Stimulated activated CD4-positive, alpha-beta T cell treated with anti-CD3 and anti-CD28 coated beads, Interleukin-2, amount 100 ng/mL, for 24 hours (primary cell): ENCODE measurements at places on chromosomes 4 and X.

- no peak for DNase-seq
Observed at GRCh38 chr4:120491481-120491880, 424.8 kb upstream of the MAD2L1 start.

DNA sequence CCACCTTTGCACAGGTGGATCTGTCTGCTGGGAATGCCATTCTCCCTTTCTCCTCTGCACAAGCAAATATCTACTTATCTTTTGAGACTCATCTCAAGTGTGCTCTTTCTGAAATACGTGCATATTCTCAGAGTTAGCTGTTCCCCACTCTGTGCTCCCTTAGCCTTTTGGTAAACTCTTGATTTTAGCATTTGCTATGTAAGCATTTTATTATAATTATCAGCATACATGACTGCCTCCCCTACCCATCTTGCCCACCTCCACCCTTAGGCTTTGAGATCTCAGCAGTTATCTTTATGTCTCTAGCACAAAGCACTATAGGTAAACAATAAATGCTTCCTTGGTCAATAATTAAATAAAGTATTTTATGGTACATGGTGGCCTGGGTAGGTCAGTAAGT is 11.5 kb downstream of the DRP2 start:
- DNase-seq = no peak

- DNase-seq = no peak
Observed at GRCh38 chrX:6734844-6735634, 200.1 kb upstream of the VCX3A start.

DNA sequence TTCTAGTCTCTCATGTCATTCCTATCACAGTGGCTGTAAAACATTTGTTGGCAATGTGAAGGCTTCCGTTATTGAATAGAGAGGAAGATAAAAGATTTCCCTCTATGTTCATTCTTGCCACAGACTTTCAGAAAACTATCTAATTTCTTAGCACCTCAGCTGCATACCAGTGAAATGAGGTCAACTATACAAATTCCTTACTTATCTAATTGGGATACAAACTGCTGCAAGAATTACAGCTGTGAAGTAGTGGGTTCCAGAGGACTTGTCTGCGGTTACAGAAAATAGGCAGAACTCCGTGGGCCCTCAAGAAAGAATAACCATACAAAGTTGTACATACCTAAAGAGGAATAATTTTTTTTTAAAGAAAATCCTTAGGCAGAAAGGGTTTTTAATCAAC is 175.8 kb downstream of the PPP1R2C start:
- no peak for DNase-seq

DNA sequence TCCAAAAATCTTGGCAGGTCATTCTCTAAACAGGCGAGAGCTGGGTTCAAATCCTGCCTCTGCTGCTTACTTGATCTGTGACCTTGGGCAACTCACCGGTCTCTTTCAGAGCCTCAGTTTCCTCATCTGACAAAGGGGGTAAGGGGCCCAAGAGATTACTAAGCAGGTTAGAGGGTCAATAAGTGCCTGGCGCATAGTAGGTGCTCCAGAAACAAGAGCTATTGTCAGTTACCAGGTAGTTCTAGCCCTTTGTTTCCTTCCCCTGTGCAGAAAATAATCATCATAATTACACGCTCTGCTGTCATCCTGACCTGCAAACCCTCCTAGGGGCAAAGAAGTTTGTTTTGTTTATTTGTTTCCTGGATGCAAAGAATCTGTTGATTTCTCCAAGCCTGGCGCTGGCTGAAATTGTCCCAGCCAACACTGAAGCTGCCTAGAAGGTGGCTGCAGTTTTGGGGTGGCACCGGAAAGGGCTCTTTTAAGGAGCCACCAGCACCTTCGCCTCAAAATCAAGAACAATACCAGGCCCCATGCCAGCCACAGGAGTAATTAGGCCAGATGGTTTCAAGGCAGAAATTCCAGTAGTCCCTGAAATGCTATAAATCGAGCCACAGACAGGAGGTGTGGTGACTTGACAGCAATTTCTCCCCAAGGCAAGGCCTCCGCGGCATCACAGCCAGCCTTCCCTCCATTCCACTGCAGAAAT is 10.2 kb upstream of the KIAA0232 start:
- DNase-seq = no peak

DNA sequence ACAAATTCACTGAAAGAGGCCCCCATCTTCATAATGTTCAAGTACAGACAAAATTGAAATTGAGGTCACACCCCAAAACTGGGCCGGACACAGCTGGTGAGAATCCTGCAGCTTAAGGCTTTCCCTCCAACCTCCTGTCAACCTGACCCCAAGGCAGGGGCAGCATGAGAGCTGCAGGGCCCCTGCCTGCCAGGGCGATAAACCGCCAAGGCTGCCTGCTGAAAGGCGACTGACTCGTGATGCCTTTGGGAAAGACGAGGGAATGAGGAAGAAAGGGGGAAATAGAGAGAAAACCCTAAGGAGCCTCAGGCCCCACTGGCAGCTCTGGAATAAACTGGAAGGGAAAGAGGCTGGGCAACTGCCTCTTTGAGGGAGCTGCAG is 7.3 kb upstream of the IRAK1 start:
- DNase-seq = no peak

DNA sequence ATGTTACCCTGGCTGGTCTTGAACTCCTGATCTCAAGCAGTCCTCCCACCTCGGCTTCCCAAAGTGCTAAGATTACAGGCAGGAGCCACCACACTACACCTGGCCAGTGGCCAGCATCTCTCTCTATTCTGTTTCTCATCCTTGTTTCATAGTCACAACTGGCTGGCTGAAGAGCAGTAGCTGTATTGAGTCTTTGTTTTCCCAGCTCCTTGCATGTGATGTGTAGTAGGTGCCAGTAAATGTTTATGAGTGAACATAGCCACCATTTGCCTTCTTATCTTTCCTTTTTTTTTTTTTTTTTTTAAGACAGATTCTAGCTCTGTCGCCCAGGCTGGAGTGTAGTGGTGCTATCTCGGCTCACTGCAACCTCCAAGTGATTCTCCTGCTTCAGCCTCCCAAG is 23.6 kb downstream of the NUDT9 start:
- no peak for DNase-seq

DNA sequence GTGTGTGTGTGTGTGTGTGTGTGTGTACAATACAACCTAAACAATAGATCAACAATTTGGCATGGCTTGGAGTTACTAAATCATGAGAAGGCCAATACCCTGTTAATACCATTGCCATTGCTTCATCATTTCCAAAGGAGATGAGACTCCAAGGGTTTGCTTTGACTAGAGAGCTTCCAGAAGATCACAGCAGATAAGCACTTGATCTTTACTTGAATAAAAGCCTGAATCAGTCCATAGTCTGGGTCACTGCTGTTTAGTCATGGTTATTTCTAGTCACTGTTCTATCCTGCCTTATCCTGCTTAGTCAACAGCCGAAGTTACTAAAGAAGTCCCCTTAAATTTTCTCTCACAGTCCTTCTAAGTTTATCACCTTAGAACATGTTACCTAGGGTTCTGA is 58.2 kb downstream of the RAB40AL start:
- DNase-seq = no peak

DNA sequence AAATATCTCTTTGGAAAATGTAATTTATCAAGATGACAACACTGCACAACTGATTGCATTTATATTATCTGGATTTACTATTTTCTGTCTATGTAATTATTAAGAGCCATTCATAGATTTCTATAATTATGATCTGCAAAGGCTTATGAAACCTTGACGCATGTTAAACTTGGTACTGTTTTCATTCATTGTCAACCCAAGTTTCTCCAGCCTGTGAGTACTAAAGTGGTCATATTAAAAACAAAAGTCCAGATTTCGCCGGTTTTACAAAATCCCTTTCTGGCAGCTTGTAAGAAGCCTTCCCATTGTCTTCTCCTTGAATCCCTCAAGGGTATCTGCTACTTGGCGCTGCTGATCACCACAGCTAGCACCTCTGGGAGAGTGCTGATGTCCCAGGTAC is 19.7 kb upstream of the GRPR start:
- no peak for DNase-seq
